NCI-H2029 treated with DMSO at 0.1 percent for 48 hours (cell line): ENCODE measurements at places on chromosomes 11 and 22.

DNA sequence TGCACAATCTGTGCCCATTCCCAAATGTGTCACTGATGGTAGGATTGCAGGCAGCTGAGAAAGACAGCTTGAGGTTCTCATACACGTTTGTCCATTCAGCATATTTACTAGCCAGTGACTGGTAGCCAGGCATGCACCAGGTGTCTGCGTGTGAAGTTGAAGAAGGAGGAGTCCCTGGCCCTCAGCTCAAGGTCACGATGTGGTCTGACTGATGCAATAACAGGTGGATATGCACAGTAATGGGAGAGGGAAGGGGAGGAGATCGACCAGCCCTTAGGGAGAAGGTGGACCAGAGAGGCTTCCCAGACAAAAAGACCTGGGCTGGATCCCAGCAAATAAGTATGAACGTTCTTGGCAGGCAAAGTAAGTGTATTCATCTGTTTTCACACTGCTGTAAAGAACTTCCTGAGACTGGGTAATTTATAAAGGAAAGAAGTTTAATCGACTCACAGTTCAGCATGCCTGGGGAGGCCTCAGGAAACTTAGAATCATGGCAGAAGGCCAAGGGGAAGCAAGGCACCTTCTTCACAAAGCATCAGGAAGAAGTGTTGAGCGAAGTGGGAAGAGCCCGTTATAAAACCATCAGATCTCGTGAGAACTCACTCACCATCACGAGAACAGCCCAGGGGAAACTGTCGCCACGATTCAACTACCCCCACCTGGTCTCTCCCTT lies 96.0 kb downstream of the MN1 start:
- no peak for DNase-seq

- DNase-seq = peak; percentile 74
These were observed 12.6 kb downstream of the PPARA start for GRCh38 chr22:46162771-46163556.

DNA sequence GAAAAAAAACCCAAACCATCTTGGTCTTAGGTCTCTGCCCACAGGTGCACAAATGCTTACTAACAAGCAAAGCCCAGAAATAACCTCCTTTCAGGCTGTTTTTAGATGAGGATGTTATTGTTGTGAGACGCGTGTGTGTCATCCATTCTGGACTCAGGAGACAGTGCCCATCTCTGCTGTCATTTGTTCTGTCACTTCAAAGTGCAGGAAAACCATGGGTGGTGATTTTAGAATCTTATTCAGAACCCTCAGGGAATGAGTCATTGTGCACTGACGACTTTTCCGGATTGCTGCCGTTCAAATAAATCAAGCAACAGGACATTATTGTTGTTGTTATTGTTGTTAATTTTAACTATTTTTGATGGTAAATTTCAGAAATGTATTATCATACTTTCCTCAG lies 110.3 kb downstream of the LRRC32 start:
- no peak for DNase-seq

DNA sequence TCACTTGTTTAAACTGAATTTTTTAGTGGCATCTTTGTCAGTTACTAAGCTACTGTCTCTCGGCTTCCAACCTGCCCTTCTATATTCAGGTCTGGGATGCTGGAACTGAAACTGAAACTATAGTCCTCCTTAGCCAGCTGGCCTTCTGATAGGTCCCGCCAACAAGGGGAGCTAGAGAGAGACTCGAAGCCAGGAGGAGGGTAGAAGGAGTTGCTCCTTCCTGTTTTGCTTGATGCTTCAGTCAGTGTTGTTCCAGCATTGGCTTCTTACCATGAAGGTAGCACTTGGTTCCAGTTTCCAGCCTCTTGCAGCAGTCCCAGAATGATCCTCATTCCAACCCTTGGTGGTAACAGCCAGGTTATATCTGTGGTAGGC lies 32.9 kb upstream of the HORMAD2 start:
- DNase-seq = peak; percentile 23

- no peak for DNase-seq
These were observed 26.9 kb downstream of the MRPL16 start for GRCh38 chr11:59783632-59784090.

- no peak for DNase-seq
These were observed 954.5 kb downstream of the BRD1 start for GRCh38 chr22:48873191-48873520.

DNA sequence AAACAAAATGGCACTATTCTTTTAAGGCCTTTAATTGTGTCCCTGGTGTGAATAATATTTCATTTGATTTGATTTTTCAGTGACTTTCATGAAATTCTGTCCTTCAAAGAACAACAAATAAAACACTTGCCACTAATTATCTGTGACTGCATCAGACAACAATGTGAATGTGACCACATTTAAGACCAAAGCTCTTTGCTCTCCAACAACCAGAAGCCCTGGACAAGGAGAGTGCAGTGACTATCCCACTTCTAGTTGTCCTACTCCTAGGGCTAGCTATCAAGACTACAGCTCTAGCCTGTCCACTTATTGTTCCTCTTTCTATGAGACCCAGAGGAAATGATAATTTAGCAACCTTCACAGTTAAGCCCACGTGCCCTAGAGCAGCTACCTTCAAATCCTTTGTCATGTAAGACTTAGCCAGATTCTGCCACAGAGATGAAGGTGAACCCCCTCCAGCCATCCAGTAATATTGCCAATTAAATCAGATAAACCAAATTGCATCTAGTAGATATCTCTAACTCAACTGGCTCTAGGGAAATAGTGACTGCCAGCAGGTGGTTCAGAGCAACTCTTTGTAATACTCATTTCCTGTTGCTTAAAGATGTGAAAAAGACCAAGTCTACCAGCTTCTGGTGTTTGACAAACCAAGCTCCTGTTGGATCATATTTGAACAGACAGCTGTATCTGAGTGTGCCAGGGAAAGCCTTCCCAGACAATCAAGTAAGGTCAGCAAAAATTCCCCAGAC lies 142.6 kb upstream of the BLID start:
- no peak for DNase-seq

GRCh38 chr11:119865661-119866156 lies 136.7 kb upstream of the NECTIN1 start:
- no peak for DNase-seq

- no peak for DNase-seq
These were observed 27.9 kb downstream of the TIMP3 start for GRCh38 chr22:32829451-32829851.

DNA sequence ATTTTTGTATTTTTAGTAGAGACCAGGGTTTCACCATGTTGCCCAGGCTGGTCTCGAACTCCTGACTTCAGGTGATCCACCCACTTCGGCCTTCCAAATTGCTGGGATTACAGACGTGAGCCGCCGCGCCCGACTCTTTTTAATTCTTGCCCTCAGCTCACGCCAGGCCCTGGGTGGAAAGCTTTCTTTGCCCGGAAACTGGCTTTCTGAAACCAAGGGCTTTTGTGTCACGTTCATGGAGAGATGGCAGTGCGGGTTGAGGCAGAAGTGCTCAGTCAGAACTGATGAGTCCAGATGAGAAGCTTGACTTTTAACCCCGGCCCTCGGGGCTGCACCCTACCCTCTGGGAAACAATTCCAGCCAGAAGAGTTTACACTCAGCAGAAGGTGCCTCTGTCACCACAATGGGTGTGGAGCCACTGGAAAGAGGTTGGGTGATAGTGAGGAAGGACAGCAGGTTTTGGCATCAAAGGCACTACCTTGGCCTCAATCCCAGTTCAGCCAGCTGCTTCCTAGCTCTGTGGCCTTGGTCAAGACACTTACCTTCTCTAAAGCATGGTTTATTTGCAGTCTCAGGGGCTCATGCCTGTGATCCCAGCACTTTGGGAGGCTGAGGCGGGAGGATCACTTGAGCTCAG lies 890 bp upstream of the ARFGAP3 start:
- DNase-seq = peak; percentile 50

DNA sequence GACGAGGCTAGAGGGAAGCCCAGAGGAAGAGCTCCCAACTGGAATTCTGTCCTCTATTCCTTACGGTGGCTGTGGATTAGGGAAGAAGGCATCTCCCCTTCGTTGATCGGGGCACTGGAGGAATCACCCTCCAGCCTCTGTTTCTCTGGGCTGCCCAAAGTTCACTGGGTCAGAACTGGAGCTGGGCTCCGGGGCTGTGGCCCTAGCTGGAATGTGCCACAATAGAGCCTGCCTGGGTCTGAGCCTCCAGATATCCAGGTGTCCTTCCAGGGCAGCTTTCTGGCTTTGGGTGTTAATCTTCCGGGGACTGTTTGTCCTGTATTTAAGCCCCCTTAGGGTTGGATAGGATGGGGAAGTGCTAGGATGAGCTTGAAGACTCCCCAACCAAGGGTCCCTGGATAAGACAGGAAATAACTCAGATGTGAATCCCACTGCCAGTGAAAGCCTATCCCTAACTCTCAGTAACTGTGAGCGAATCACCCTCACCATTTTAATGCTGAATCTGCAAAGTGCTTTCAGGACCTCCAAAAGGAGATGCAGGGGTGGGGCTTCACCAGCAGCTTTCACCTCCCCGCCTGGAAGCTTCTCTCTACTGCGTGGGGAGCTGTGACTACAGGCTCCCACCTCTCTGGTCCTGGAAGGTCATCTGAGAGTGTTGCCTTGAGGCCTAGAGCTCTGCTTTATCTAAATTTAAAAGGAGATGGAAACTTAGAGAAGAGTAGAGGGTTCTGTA lies 9.5 kb downstream of the YPEL4 start:
- DNase-seq = no peak

- DNase-seq = no peak
These were observed 294.0 kb upstream of the CTSC start for GRCh38 chr11:88631497-88631896.

DNA sequence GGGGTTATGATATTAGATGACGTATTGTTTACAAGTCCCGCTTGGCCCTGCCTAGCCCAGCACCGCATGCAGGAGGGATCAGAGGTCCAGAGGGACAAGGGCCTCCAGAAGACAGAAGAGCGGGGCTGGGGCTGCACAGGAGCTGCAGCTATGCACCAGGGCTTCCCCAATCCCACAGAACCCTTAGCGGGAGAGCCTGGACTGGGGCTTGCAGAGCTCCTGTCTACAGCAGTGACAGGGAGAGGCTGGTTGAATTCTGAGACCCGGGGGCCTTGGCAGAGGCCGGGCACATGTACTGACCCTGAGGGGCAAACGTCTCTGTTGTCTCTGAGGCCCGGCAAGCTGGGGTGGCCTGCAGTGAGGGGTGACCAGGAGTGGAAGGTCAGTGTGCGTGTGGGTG lies 6.9 kb downstream of the KIAA0930 start:
- no peak for DNase-seq

- no peak for DNase-seq
These were observed 849 bp downstream of the KRTAP5-11 start for GRCh38 chr11:71581826-71582225.

GRCh38 chr11:57379732-57380131 lies 1.2 kb downstream of the PRG3 start:
- no peak for DNase-seq

DNA sequence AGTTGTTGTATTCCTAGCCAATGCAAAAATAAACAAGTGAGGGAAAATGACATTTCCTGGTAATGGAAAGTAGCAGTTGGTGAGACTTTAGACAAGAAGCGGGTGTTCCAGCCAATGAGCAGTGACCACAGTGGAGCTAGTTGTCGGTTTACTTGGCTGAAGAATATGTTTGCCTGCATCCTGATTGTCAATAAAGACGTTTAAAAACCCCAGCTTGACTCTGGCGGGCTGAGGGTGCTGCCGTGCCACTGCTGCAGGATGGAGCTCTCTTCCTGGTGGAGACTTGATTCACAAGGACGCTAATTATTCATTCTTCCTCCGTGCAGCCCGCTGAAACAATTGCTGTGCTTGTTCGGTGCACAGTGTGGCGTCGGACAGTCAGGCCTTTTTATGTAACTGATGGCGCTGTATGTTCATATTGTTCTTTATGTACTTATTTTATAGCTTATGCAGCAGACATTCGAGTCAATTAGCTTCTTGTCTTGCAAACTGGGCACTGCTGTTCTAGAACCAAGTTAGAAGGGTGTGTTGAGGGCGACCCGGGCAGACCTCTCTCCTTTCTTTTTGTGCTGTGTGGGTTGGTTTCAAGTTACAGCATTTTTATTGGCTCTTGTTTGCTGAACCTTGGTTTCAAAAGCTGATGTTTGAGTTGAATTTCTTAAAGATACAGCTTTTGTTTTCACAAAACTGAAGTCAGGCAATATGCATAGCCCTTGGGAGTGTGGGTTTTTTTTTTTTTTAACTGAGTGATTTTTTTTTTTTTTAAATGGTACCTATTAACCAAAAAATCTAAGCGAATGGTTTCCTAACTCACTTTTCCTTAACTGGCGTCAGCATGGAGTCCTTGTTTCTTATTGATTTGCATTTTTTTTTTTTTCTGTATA lies 153.9 kb downstream of the TEAD1 start:
- DNase-seq = peak; percentile 88

- DNase-seq = no peak
These were observed 71.6 kb downstream of the C11orf58 start for GRCh38 chr11:16809886-16810668.

DNA sequence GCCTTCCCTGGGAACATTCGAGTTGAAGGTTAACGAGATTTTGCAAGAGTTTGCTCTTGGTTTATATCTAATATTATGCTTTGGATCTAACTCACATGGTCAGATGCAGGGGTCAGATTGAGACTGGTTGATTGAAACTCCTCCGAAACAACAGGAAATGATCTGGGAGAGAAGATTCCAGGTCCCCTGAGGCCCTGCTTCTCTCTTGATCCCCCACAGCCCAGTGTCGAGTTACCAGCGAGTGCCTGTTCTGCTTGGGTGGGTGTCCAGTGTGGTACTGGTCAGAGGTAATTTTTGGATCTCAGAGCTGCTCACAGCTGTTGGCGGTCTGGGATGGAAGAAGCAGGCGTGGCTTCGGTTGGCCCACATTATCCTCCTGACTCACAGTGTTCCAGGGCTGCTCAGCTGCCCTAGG lies 9.2 kb downstream of the FBLN1 start:
- no peak for DNase-seq

- no peak for DNase-seq
These were observed 4.9 kb downstream of the CRY2 start for GRCh38 chr11:45852018-45852711.

- no peak for DNase-seq
These were observed 5.0 kb downstream of the NFAM1 start for GRCh38 chr22:42427167-42427566.

- DNase-seq = no peak
These were observed 13.9 kb upstream of the BSX start for GRCh38 chr11:122995526-122995925.

- DNase-seq = no peak
These were observed 133.5 kb downstream of the CD44 start for GRCh38 chr11:35272391-35272902.

- no peak for DNase-seq
These were observed 356.4 kb downstream of the DYNC2H1 start for GRCh38 chr11:103465555-103466140.

- DNase-seq = no peak
These were observed 49.3 kb upstream of the RDX start for GRCh38 chr11:110345743-110346142.

- DNase-seq = no peak
These were observed 815.8 kb downstream of the METTL15 start for GRCh38 chr11:28924004-28924403.
